ENCODE measurements at places on chromosomes 2 and 18.

- DNase-seq = no peak
Observed at GRCh38 chr18:40006634-40007033, 1948.4 kb upstream of the PIK3C3 start.

GRCh38 chr2:100941646-100942240, 60.3 kb upstream of the RPL31 start:
- no peak for DNase-seq

- no peak for DNase-seq
Observed at GRCh38 chr2:36912695-36913094, 53.6 kb downstream of the STRN start.

DNA sequence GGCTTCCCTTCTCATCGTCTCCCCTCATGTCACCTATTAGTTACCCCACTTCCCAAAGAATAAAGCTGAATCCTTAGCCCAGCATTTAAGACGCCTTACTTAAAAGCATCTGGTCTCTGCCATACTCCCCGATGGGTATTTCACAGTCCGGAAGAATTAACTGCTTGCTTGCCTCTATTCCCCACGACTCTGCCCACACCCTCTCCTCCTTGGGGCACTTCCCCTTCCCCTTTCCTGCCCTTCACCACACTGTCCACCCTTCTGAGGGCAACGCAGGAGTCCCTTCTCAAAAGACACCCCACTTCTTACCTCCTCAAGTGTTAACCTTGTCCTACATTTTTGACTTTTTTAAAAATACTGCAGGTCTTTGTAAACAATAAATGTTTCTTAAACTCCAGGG, 60.1 kb upstream of the RMP24 start:
- DNase-seq = no peak

- no peak for DNase-seq
Observed at GRCh38 chr2:113341191-113341869, 62.6 kb upstream of the PAX8 start.

DNA sequence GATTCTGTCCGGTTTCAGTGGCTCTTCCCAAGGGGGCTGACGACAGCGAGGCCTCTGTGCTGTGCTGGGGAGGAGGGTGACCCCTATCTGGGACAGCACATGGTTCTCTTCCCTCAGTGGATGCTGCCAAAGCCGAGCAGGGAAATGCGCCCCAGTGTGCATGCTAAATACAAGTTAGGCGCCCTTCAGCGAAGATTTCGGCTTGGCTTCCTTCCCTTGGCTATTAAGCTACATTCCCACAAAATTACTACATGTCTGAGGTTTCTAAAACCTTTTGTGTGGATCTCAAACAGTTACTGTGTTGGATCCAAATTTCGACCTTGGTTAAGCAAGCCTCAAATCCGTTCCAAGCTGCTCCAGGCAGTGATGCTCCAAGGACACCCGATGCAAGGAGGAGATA, 440.3 kb downstream of the NRXN1 start:
- no peak for DNase-seq

DNA sequence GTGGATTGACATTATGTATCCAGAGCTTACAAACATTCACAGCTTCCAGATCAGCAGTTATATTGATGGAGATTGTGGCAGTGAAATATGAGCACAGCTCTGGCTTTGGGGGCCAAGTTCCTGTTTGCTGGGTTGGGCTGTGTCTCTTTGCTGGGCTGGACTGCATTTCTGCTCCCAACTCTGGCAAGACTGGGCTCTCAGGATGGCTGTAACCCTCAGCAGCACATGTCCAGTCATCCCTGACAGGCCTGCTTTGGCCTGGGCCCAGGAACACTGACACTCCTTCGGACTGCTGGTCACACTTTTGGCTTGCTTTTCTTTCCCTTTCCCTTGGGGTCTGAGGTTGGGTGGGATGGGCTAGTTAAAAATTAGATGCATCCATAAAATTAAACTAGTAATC, 17.9 kb upstream of the VPS4B start:
- DNase-seq = no peak

GRCh38 chr2:32222966-32223365, 41.7 kb downstream of the NLRC4 start:
- no peak for DNase-seq

DNA sequence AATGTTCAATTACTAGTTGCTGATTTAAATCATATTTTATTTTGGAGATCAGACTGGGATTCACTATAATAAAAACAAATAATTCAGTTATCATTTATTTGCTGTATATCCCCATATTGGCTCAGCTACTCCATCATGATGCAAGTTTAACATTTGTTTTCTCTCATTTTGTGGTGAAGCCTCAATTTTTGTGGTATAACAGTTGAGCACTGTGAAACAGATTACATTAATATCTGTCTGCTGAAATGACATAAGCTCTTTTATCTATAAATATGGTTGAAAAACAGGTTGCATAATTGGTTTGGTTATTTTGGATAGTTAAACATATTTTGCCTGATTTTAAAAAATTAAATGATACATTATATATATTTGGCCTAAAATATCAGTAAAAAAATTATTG, 67.7 kb downstream of the DPP4 start:
- DNase-seq = no peak

- DNase-seq = no peak
Observed at GRCh38 chr2:158013891-158014290, 87.8 kb upstream of the UPP2 start.

DNA sequence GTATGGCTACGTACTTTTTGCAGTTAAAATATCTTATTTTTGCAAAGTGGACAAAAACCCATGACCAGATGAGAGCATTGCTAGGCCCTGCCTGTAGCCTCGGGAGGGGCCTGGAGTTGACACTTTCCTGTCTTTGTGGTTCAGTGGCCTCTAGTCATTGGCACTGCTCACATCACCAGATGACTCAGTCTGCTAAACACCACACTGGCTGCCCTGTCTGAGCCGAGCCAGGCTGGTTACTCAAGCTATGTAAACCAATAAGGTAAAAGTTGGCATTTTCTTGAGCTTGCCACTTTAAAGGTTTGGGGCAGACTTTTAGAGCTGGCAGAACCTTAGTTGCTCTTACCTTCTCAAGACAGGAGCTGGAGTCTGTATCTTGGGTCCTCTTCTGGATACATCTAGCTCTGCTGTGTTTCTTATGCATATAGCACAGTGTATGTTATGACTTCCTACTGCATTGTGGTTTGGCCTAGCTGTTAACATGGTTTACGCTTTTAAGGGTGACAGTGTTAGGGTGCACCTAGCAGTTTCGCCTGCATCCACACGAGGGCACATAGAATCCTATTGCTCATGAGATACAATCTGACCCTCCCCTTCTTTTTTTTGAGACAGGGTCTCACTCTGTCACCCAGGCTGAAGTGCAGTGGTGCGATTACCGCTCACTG, 76.4 kb downstream of the AP1S3 start:
- DNase-seq = peak; percentile 54

DNA sequence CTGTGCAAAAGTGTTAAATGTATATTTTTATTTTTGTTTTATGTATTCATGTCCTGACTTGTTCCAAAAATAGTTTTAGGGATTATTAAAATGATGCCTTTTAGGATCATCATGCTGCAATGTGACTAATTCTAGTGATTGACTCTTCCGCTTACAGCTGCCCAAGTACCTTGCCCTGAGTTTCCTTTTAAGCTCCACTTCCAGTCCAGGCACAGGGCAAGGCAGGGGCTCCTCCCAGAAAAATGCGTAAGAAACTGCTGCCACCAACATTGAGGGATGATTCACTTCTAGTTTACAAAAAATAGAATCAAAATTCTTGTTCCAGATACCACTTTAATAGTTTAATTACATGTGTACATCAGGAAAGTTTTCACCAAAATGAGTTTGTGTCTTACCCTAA, 116.4 kb downstream of the IRS1 start:
- DNase-seq = no peak

GRCh38 chr2:195543902-195544894, 112.8 kb upstream of the SLC39A10 start:
- no peak for DNase-seq

- no peak for DNase-seq
Observed at GRCh38 chr2:191899410-191899809, 52.5 kb upstream of the CAVIN2 start.

GRCh38 chr2:68018727-68019126, 44.1 kb downstream of the C1D start:
- no peak for DNase-seq

DNA sequence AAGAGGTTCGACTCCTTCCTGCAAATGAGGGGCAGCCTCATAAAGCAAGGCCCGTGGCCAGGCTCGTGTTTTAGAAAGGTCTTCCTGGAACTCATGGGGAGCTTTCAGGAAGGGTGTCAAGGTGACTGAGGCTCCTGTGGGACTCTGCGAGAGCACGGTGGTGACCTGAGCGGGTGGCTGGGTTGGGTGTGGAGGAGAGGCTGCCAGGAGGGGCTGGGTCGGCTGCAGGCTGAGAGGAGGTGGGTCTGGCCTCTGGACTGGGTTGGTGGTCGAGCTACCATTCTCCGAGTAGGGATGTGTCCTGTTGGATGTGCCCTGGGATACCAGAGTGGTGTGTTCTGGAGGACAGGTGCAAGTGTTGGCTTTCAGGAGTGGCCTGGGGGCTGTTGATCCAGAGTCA, 86.4 kb downstream of the DGKD start:
- no peak for DNase-seq

- no peak for DNase-seq
Observed at GRCh38 chr2:135030826-135031225, 16.4 kb downstream of the MAP3K19 start.

DNA sequence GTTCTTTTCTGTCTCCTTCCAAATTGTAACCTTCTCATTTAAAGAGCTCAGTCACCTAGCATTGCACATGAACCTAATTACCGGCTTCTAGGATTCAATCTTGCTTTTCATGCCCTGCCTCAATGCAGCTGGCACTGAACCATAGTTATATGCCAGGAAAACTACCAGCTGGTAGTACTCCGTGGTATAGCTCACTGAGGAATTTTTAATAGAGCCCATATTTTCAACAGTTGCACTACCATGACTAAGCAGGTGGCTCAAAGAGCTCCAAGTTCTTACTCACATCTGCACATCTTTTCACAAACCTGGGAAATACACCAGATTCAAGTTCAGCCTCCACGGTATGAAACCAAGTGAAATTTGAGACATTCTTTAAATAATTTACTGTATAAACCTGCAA, 363.5 kb downstream of the GRB14 start:
- DNase-seq = no peak

- no peak for DNase-seq
Observed at GRCh38 chr2:134217351-134217750, 36.5 kb upstream of the MGAT5 start.

DNA sequence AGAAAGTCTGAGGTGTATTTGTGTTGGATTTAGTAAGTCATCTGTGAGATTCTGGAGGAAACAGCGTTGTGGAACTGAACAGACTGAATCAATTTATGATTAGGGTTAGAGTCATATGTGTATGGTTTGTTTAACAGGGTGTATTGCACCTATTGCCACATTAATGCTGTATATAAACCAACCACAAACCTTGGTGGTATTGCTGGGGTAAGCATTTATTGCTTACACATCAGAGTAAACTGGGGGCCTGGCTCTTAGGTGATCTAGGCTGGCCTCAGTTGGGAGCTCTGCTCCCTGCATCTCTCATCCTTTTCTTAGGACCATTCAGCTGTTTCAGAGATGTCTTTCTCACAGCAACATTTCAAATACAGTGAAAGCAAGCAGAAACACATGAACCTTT, 59.7 kb upstream of the GRB14 start:
- no peak for DNase-seq

DNA sequence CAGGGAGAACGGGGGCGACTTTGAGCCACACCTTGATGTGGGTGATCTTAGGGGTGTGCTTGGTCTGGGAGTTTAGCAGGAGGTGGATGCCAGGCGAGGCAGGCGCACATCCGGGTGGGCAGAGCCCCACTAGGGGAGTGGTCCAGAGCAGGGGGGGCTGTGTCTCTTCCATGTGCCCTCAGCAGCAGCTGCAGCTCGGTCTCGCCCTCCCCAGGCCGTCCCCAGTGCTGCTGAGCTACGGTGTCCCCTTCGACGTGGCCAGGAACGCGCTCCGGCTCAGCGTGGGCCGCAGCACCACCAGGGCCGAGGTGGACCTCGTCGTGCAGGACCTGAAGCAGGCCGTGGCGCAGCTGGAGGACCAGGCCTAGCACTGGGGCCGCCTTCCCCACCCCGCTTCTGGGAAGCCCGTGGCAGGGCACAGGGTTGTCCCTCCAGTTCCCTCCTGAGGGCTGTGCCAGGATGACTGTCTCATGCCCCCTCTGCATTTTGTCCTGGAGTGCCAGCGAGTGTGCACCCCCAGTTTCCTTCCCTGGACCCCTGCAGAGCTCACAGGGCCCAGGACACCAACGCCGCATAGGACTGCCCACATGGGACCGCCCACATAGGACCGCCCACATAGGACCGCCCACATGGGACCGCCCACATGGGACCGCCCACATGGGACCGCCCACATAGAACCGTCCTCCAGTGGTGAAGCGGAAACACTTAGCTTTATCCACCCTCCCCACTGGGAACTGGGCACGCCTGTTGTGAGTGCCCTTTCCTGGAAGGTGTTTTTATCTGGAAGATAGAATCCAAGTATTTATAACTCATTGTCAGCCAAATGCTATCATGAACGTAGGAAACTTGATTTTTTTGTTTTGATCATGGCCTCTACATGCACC, 1.9 kb upstream of the ESPNL start:
- DNase-seq = no peak

- no peak for DNase-seq
Observed at GRCh38 chr2:240435948-240436682, 652 bp downstream of the GPC1 start.

- DNase-seq = no peak
Observed at GRCh38 chr18:76052227-76052595, 442.8 kb downstream of the ZNF516 start.

DNA sequence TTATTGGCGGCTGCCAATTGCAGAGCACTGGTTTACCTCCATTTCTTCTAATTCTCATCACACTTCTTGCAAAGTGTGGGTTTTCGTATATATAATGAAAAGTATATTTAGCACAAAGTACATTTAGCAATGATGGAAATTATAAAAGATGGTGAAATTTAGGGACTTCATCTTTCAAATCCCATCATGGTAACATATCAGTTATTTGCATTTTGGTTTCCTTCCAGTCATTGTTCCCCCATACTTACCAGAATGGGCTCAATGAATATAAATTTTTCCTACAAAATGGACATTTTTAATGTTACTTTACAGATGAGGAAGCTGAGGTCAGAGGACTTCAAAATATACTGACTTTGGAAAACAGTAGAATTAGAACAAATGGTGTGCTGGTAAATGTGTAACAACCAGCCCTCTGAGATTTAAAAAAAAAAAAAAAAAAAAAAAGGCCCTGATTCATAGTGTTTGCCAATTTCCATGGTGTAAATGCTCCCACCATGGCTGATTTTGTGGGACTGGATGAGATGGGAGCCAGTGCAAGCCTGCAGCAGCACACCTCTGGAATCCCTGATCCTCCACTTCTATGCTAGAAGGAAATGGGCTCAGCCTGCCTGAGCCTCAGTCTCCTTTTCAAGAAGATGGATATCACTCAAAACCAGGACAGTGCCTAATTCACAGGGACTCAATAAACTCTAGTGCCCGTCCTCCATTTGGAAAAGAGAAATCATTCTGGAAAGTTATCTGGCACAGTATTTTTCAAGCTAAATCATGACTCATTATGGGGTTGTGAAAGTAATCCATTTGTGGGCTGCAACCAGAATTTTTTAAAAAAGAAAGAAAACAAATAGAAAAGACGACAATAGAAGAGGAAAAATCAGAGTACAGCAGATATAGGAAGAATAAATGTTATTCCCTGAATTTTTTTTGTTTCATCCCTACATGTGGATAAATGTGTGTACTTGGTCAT, 34.0 kb downstream of the LBH start:
- no peak for DNase-seq
